ENCODE measurements at places on chromosomes 5 and 9.

GRCh38 chr5:35869685-35870277, 13.1 kb downstream of the IL7R start:
- DNase-seq: no peak

- DNase-seq: no peak
Observed at GRCh38 chr9:111516061-111516465, 8.9 kb upstream of the ZNF483 start.

DNA sequence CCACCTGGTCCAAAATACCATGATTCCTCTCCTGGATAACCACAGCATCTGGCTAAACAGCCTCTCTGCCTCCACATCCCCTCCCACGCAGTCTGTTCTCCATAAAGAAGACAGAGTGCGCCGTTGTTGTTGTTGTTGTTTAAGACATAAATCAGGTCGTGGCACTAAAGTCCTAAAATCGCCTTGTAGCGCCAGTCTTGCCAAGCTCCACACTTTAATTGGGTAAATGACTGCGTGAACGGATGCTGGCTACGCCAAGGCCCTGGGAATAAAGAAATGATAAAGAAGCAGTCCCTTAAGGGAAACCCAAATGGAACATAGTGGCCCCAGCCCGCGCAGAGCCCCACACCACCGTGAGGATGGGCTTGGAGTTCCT, 364 bp upstream of the SFXN1 start:
- DNase-seq: no peak

DNA sequence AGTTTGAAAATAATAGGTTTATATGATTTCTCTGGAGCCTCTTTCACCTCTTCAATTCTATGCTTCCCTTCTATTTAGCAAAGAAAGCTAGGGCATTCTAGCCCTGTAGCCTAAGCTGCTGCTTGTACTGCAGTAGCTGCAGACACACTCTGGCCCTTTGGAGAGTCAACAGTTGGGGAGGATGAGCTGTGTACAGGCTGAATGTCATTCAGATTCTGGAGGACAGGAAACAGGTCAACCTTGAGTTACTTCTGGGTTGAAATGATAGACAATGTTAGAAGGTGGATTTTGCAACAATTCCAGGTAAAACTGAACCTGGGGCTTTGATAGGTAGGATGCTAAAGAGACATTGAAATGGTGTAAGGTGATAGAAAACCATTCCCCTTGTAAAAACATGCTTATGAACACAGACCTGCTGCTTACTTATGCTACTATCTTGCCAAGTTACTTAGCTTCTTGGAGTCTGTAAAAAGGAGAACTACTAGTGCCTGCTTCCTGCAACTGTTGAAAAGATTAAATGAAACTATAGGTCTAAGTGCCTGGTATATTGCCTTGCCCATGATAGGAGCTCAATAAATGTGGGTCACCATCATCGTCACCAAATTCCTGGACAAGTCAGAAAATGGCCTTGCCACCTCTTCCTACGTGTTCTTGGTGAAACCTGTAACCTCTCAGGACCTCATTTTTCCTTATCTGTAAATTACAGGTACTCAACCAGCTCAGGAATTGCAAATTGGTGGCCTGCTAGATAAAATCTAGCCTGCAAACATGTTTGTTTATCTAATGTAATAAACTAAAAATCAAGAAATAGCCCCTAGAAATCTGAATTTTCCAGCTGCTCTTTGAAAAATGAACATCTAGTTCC, 83.7 kb downstream of the GALNT10 start:
- no peak for DNase-seq

- DNase-seq: no peak
Observed at GRCh38 chr5:134275822-134276221, 49.9 kb upstream of the PPP2CA start.

GRCh38 chr9:17017931-17018491, 116.8 kb upstream of the CNTLN start:
- DNase-seq: no peak

- DNase-seq: no peak
Observed at GRCh38 chr5:11792621-11793020, 111.6 kb downstream of the CTNND2 start.

DNA sequence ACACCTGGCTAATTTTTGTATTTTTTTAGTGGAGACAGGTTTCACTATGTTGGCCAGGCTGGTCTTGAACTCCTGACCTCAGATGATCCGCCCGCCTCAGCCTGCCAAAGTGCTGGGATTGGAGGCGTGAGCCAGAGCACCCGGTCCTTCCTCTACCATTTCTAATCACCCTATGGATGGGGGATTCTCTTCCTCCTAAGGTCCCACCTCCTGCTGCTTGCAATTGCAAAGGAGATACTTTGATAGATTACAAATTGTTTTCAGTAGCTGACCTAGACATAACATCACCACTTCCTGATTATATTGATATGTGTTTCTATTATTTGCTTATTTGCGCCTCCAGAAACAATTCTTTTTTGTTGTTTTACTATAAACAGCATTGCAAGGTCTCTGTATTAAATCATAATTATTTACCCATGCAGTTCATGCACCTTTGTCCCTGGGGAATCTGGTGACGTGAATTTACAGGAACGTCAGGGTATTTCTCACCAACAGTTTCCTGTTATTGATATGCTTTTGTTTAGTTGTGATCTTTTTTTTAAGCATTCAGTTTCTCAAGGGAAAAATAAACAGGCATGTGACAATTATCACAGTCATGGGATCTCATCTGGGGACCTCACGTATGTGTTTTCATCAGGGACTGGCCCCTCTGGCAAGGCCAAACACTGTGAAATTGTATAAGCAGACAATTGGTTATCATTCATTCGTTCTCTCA, 43.2 kb downstream of the ESM1 start:
- no peak for DNase-seq

DNA sequence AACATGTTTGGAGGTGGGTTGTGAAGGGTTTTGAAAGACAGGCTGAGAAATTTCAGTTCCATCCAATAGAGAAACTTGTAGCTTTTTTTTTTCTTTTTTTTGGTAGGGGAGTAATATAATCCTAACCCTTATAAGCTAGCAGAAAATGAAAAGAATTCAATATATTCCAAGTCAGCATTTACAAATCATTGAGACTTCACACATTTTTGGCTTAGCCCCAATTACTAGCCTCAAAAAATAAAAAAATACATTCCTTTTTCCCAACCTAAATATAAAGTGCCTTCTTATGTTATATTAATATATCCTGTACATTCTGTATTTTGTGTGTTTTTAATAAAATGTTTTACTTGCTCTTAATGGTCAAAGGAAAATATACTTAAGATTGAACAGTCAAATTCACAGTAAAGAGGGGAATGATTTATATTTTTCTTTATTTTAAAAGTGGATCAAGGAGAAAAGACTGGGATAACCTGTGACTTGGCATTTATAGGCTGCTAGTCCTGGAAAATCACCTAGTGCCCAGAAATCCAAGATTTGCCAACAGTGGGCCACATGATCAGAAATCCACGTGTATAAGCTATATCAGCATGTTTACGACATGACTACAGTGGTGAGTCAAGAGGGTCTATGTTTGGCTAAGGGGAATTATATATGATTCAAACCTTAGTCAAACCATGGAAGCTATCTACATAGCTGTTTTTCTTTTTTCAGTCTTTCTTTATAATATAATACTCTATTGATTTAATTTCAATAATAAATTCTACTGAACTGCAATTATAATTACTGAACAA, 14.5 kb downstream of the HACD4 start:
- DNase-seq: no peak

DNA sequence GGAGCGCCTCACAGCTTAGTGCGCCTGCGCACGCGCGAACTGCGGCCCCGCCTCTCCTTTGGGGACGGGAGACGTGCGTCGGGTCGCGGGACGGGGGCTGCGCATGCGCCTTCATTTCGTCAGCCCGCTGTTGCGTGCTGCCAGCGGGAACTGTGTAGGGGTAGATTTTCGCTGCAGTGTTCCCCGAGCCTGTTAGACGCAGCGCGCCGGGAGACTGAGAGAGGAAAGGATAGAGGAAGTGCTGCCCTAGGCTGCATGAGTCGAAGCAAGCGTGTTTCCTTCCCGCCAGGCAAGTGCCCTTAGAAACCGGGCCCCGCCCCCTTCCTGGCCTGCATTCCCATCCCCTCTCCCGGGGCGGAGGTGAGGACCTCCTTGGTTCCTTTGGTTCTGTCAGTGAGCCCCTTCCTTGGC, 12.3 kb downstream of the ITGA1 start:
- DNase-seq: peak; percentile 92

DNA sequence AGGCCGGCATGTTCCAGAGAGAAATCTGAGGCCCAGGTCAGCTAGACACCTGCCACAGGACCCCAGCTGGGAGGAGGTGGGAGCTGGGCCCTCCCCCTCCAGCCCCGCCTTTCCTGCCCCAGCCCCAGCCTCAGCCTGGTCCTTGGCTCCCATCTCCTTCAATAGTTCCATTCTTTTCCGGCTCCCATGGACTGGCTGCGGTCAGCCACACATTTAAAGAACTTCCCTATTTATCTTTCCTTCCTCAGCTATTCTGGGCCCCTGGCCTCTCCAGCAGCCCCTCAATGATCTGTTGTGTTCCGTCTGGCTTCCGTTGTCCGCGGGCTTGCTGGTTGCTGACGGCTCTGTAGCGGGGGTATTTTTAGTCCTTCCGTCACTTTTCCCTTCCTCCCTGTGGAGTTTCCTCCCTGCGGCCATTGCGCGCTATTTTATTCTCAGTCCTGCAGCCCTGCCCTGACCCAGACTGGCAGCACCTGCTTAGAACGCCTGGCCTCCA, 73.8 kb downstream of the AMBP start:
- no peak for DNase-seq

DNA sequence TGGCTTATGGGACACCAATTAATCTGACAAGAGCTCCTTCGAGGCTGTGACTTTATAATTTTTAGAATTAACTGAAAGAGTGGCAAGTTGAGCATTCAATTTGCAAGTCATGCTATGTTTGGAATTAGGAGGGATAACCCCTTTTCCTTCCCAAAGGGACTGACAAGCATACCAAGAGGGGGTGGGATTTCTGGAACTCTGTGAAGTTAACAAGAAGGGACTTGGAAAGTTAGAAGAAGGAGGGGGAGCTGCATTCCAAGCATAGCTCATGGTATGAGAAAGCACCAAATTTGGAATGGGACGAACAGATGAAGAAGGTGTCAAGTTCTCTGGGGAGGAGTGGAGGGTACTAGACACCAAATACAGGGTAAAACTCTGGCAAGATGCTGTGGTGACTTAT, 8.9 kb upstream of the PALM2AKAP2 start:
- no peak for DNase-seq

GRCh38 chr5:145988993-145989392, 52.6 kb downstream of the SH3RF2 start:
- no peak for DNase-seq

DNA sequence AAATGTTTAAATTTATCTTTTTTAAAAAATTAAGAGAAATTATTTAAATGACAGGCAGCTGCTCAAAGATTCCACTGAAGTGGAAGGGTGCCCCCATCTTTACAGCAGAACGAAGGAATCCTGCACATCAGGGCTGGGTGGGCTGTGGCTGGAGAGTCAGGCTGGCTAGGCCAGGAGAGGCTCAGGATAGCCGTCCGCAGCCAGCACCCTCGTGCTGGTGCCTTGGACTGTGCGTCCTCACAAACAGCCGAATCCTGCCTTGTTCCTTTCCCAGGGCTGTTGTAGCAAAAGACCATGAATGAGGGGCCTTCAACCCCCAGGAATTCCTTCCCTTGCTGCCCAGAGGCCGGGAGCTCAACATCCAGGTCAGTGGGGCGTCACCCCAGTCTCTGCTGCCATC, 64.6 kb upstream of the FCN1 start:
- DNase-seq: no peak

- DNase-seq: no peak
Observed at GRCh38 chr5:91188755-91189154, 194.4 kb downstream of the ARRDC3 start.

- peak; percentile 64 for DNase-seq
Observed at GRCh38 chr9:133130685-133131244, 9.7 kb upstream of the RALGDS start.

GRCh38 chr5:73950912-73951430, 325.0 kb downstream of the ARHGEF28 start:
- no peak for DNase-seq

DNA sequence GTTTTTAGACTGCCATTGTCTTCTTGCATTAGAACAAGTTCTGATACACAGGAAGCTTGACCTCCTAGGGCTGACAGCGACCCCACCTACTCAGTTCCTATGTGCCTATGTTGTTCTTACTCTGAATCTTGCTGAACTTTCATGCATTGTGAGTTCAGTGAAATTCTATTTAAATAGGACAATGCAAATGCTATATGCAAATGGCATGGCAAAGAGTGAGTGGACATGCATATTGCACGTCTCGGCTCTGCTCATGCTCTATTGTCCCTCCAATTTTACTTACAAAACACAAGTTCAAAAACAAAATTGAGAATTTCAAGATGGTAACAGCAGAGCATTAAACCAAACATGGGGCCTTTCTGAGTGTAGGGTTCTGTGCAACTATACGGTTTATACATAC, 5.3 kb upstream of the DCP2 start:
- DNase-seq: no peak

- DNase-seq: no peak
Observed at GRCh38 chr5:143979044-143979690, 167.2 kb downstream of the HMHB1 start.

GRCh38 chr5:146889169-146889568, 10.6 kb upstream of the PPP2R2B start:
- no peak for DNase-seq

DNA sequence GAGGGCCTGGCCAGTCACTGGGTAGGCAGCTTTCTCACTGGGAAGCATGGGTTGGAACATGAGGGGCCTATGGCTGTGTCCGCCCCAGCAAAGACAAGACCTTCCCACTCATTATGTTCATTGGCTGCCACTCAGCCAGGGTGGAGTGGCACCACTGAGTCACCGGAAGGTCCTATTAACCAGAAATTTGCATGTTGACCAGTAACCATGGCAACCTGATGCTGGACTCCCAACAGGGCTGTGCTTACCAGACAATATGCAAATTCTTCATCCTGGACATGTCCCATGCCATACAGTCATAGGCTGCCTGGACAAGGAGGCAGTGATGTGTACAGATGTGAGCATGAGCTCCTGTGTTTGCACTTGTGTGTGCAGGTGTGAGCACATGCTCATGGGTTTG, 66.7 kb downstream of the PSD2 start:
- no peak for DNase-seq

DNA sequence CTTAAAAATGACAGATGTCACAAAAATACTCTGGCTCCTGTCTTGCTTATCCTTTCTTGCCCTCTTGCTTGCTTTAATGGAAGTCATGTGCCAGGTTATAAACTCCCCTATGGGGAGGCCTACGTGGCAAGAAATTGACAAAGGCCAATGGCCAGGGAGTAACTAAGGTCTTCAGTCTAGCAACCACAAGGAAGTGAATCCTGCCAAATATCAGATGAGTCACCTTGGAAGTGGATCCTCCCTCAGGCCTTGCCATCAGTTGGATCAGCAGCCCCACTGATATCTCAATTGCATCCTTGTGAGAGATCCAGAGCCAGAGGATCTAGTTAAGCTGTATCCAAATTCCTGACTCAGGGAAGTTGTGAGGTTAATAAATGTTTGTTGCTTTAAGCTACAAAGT, 82.8 kb downstream of the CAAP1 start:
- no peak for DNase-seq

GRCh38 chr5:122844910-122845228, 544 bp upstream of the SNX24 start:
- peak; percentile 5 for DNase-seq

Measured in CD8-positive, alpha-beta T cell (primary cell).